ENCODE measurements at places on chromosomes 11 and 22.

- no peak for DNase-seq
Observed at GRCh38 chr11:35407041-35407440, 12.3 kb downstream of the SLC1A2 start.

- no peak for DNase-seq
Observed at GRCh38 chr11:69409812-69410645, 71.4 kb upstream of the LINC01488 start.

- DNase-seq: no peak
Observed at GRCh38 chr11:45229401-45230020, 56.6 kb downstream of the SYT13 start.

GRCh38 chr11:20934516-20934915 is 265.1 kb downstream of the NELL1 start:
- no peak for DNase-seq

- DNase-seq: peak; percentile 3
Observed at GRCh38 chr11:57491371-57492061, 24.0 kb downstream of the SLC43A1 start.

- no peak for DNase-seq
Observed at GRCh38 chr11:62539238-62539925, 7.2 kb downstream of the AHNAK start.

DNA sequence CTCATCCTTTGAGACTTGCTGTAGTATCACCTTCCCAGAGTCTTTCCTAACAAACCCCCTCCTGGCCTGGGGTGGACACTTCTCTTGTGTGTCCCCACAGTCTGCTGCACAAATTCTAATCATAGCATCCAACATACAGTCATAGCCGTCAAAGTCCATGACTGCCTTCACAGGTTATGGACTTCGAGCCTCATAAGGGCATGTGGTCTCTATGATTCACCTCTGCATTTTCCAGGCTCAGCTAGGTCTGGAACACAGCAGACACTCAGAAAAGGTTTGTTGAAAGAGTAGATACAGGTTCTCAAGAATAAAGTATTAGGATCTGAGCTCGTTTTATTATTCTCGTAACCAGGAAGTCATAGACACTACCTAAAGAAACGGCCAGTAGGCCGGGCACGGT is 13.2 kb upstream of the SCUBE2 start:
- DNase-seq: no peak

DNA sequence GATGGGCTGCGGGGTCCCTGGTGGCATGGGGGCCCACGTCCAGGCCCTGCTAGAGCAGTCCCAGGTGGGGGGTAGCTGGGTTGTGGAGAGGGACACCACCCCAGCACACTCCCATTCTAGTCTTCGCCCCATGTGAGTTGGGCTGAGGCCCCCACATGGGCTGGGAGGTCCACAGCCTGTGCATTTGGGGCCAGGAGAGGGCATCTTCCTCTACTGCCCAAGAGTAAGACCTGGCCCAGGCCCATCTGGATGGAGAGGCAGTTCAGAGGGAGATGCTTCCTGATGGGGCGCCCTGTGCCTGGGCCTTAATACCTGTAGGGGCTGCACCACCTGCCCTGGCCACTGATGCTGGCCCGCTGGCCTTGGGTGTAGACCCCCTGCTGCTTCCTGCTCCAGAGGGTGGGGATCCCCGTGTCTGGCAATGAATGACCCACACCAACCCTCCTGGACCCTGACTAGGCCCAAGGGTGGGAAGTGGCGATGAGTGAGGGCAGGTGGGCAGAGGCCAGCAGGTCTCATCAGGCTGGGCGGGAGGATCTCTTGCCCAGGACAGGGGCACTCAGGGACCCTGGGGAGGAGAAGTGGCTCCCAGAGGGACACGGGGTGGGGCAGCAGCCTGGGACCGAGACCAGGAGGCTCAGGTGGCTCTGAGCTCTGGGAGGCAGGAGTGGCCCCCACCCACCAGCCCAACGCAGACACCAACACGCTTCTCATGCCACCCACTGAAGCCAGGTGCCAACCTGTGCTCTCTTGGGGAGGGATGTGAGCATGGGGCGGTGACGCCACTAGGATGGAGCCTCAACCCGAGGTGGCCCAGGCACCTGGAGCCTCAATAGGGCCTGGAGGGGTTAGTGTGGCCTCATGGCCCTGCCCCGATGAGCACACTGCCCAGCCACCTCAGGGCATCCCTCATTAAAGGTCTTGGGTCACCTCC is 17.4 kb upstream of the GNB1L start:
- no peak for DNase-seq

GRCh38 chr22:23260645-23261581 is 80.6 kb downstream of the BCR start:
- DNase-seq: no peak

DNA sequence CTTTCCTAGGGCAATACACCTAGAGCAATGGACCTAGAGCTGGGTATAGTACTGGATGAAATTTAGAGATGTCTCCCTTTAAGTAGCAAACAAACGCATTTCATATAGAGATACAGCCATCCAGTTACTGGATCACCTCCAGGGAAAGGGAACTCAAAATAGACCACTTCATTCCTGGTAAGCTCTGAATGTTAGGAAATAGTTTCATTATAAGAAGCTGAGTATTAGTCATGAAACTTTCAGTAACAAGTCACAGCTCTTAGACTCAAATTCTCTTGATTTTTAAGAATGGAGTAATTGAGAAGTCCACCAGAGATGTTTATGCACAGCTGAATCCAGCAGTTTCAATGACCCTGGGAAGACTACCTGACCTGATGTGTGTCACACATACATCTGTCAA is 221.9 kb downstream of the FAM76B start:
- DNase-seq: no peak

DNA sequence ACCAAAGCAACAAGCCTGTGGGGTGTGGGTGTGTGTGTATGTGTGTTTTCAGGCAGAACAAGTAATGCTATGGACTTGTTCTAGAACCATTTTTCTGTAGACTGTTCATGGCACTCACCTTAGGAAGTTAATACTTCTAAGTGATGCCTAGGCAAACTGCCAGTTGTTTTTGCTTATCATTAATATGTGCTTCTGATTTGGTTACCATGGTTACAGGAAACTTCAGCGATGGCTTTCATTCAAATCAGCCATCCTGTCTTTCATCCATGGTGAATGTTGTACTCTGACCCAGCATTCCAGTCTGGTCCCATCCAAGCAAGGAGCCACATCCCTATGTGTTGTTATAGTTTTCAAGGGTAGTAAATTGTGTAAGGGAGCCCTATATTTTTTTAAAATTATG is 49.8 kb upstream of the ARHGAP20 start:
- DNase-seq: no peak

GRCh38 chr22:26429458-26430286 is 612 bp downstream of the ASPHD2 start:
- DNase-seq: no peak

GRCh38 chr11:20360650-20361049 is 2.9 kb upstream of the HTATIP2 start:
- DNase-seq: no peak
